ENCODE measurements at places on chromosomes 13 and 19.

DNA sequence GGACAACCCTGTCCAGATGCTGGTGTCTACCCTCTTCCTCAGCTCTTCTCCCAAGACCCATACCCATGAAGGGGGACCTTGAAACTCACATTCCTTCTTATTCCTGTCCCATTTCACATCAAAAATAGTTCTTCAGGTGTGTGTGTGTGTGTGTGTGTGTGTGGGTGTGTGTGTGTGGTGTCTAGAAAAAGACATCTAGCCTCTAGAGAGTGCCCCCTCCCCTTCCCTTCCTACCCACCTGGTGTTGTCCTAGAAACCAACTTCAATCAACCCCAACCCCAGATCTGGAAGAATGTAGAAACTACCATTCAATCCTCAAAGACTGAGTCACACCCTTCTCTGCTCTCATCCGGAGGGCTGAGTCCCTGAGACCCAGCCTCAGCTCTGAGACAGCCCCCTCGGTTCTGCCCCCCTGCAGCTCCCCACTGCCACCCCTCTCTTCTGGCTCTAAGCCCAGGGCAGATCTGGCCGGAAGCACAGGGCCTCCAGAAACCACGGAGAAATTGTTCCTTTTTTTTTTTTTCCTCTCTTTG lies 3.5 kb downstream of the KCNN4 start:
- no peak for DNase-seq

- no peak for DNase-seq
Measured at GRCh38 chr19:39146686-39147450, 21.3 kb downstream of the PAK4 start.

DNA sequence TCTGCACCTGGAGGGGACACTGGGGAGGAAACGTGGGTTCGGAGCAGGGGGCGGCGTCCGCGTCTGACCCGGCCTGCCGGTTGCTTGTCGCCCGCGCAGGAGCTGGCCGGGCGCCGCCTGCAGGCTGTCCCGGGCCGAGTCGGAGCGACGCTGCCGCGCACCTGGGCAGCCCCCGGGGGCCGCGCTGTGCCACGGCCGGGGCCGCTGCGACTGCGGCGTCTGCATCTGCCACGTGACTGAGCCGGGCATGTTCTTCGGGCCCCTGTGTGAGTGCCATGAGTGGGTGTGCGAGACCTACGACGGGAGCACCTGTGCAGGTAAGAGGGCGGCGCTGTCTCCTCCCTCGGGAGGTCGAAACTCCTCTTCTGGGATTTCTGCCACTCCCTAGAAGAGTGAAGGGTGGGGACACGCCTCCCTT lies 1.3 kb downstream of the ITGBL1 start:
- DNase-seq = peak; percentile 5

GRCh38 chr19:33463199-33463598 lies 58.4 kb downstream of the PEPD start:
- DNase-seq = no peak

GRCh38 chr19:33616857-33617256 lies 4.9 kb upstream of the CHST8 start:
- no peak for DNase-seq

- DNase-seq = no peak
Measured at GRCh38 chr13:43258771-43259170, 235.4 kb downstream of the DNAJC15 start.

- DNase-seq = no peak
Measured at GRCh38 chr13:65653613-65654012, 1576.5 kb downstream of the PCDH9 start.

GRCh38 chr13:70080012-70080411 lies 27.6 kb upstream of the ATXN8OS start:
- no peak for DNase-seq

GRCh38 chr13:113663934-113664333 lies 3.1 kb upstream of the GRK1 start:
- DNase-seq = no peak

DNA sequence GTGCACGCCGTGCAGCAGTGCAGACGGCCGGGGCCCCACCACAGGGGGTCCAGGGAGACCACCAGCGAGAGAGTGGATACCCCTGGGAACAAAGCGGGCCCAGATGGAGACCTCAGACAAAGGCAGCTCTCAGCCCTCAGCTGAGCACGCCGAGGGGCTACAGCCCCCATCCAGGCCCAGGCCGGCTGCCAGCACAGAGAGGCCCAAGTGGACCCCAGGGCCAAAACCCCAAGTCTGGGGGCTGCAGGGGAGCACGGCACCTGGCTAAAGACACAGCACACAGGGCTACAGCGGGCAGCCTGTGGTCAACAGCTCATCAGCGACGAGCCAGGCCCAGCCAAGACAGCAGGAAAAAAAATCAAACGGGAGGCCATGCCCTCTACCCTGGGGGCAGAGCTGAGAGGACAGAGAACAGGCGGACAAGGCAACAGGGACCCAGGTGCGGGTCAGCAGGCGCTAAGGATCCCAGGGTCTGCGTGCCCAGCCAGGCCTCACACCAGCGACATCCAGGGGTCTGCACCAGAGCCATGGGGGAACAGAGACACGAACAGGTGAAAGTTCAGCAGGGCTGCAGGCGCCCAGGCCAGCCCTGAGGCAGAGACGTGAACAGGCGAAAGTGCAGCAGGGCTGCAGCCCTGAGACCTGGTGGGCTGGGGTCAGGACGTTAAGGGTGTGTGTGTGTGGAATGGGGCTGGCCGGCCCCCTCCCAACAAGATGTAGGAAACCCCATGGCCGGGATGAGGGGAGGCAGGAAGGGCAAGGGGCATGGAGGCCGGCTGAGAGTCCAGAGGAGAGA lies 34.3 kb downstream of the RASA3 start:
- no peak for DNase-seq

- no peak for DNase-seq
Measured at GRCh38 chr13:25762281-25762680, 289.5 kb downstream of the SHISA2 start.

DNA sequence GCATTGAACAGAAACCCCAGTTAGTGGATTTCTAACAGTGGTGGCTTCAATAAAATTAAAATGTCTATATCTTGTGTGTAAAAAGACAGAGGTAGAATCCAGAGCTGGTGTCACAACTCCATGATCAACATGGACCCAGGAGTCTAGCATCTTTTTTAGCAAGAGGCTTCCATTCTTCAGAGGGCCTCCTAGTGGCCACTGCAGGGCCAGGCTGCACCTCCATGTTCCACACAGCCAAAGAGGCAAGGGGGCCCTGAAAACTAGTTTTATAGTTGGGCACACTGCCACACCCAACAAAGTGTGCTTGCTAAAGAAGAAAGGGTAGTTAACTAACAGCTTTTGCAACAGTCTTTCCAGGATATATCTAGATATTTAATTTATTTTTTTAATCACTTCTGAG lies 12.9 kb downstream of the N4BP2L1 start:
- DNase-seq = no peak

DNA sequence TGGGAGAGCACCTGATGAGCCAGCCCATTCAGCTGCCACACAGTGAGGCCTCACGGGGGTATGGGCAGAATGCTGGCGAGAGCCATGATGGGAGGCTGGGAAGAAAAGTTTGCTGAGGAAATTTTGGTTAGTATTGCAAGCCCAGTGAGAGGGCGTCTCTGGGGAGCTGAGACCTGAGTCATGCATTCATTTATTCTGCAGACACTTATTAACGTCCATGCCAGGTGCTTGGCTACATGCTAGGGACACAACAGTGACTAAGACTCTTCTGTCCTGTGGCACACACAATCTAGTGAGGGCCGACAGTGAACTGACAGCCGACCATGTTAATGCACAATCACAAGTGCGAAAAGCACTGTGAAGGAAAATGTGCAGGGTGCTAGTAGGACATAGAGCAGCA lies 27.2 kb downstream of the WDR62 start:
- DNase-seq = no peak

DNA sequence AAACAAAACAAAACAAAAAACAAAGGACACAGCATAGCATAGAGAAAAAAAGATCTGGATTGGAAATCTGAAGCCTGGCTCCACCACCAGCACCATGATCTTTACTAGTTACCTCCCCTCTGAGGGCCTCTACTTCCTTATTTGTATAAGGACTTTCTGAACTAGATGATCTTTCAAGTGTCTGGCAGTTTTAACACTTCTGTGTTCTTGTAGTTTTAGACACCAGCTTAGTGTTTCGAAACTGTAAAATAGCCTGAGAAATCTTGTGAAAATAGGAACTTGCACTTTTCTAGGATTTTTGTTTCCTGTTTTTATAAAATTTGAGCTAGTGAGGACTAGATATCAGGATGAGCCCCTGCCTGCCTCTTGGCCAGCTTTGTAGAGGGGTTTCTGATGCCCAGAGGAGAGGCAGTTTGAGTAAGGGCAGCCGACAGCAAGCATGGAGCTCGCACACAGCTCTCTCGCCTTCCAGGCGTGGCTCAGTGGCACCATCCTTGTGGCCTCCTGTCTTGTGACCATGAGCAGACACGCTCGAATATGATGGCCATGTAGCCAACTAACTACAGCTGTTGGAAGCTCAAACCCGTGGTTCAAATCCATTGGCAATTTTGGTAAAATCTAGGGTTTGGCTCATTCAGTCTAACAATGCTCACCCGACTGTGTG lies 319.0 kb downstream of the KCNRG start:
- no peak for DNase-seq

GRCh38 chr13:74573654-74574053 lies 439.4 kb upstream of the KLF12 start:
- no peak for DNase-seq

DNA sequence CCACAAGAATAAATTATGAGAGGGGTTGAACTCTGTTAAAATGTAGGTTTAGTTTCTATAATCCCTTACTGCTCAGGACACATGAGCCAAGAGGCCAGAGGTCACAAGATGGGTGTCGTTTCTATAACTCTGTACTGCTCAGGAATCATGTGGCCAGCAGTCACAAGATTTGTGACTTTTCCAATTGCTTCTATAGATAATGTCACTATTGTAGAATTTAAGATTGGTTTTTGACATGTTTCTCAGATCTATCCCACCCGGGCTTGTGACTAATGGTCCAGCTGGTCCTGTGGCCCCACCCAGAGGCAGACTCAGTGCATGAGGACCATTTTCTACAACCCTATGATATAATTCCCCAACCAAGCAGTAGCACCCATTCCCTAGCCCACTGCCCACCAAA lies 662.0 kb upstream of the KLF12 start:
- no peak for DNase-seq

DNA sequence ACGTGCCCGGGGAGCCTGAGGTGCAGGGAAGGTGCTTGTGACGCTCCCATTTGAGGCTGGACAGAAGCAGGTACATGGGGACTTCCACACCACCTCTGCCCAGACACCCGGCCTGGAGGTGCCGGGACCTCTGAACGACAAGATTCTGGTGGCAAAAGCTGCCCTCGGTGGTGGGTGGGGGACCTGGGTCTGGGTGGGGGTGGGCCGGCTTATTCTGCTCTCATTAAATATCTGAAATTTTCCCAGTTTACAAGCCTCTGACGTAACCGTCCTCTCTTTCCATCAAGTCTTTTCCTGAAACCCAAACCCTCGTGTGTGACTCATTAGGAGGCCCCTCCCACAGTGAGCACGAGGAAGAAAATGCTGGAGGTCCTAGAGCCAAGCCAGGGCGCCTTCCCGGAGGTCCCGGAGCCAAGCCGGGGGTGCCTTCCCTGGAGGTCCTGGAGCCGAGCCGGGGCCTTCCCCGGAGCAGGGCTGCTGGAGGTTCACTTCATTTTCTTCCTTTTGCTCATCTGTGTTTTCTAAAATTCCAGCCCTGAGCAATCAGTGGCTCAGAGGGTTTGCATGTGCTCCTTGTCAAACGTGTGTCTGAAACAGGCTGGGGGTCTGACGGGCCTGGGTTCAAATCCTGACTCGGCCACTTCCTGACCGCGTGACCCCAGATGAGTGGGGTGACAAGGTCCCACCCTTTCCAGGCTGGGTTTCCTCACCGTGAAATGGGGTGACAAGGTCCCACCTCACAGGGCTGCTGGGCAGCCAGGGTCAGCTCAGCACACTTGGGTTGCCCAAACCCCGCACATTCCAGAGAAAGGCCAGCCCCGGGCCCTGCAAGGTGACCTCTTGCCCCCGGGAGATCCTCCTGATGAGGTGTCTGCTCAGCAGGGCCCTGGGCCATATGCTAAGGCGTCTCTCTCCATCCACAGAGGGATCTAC lies 10.0 kb downstream of the CFD start:
- no peak for DNase-seq

- no peak for DNase-seq
Measured at GRCh38 chr19:13463296-13463695, 43.0 kb downstream of the CACNA1A start.

DNA sequence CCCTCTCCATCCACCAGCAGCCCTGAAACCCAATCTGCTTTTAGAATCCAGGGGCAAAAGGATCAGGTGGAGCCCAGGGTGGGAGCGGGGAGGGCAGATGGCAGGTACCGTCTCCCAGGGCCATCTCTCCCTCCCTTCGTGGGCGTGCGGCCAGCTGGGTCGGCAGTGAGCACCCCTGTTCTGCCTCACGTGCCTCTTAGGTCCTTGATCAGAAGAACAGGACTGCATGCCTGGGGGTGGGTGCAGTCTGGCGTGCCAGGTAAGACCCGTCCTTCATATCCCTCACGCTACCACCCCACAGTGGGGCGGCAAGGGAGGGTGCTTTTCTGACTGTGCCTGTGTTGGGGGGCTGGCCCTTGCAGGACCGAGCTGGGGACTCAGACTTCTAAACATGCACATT lies 2.0 kb downstream of the SLC8A2 start:
- no peak for DNase-seq

DNA sequence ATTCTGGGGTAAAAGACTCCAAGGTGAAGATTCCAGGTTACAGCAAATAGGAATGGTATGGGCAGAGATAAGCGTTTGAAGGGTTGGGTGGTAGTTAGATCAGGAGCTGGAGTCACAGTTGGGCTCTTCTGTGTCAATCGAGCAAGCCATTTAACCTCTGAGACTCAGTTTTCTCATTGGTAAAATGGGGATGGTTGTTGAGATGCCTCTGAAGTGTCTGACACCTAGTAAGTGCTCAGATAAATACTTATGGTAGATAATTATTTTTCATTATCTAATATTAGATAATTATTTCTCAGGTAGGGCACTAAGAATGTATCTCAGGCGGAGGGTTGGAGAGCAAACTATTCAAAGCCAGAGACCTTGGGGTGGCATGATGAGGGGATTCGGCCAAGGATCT lies 7.8 kb downstream of the LTBP4 start:
- no peak for DNase-seq

GRCh38 chr13:46097015-46097414 lies 7.8 kb downstream of the CPB2 start:
- peak; percentile 50 for DNase-seq

- DNase-seq = no peak
Measured at GRCh38 chr13:42477596-42478190, 96.3 kb upstream of the TNFSF11 start.

GRCh38 chr13:35629026-35629425 lies 152.5 kb upstream of the MAB21L1 start:
- no peak for DNase-seq

GRCh38 chr13:99743094-99743493 lies 228.5 kb downstream of the ZIC5 start:
- no peak for DNase-seq

DNA sequence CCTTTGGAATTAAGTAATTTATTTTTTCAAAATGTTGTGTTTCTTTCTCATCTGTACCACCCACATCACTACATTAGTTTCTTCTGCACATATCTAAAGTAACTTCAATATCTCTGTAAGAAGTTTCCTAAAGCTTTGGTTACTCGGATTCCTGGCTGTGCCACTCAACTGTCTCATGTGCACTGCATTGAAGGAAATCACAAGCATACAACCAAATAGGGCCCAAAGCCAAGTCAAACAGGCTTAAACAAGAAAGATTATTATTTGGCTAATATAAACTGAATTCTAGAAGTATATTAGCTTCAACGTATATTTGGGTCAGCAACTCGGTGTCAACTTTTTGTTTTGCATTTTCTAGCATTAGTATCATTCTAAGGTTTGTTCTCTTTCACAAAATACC lies 1647.6 kb upstream of the SPRY2 start:
- DNase-seq = no peak
